Skin of body (tissue), 3 donors: ENCODE measurements at places on chromosomes 2 and 18. TPM values are rescaled to one million over a fixed set of nuclear protein-coding genes. Genes with fewer than 3 reads are reported as not detected.

DYSF gene
- total RNA-seq, result 23.2 TPM

IL36G gene
- 4.4 TPM for total RNA-seq

ALLC gene
- not detected for total RNA-seq

DSC2 gene
- total RNA-seq, result 36.4 TPM

ASPRV1 gene
- total RNA-seq, result 39.5 TPM

C2orf66 gene
- 0.69 TPM for total RNA-seq

EIF4E2 gene
- total RNA-seq, result 50.6 TPM

ARMC9 gene
- total RNA-seq, result 8.8 TPM

RGPD4 gene
- not detected for total RNA-seq

CEBPZOS gene
- total RNA-seq, result 18.8 TPM

- DNase-seq, result no peak
These were observed 70.2 kb downstream of the TMEM163 start for GRCh38 chr2:134648586-134648985.

DNA sequence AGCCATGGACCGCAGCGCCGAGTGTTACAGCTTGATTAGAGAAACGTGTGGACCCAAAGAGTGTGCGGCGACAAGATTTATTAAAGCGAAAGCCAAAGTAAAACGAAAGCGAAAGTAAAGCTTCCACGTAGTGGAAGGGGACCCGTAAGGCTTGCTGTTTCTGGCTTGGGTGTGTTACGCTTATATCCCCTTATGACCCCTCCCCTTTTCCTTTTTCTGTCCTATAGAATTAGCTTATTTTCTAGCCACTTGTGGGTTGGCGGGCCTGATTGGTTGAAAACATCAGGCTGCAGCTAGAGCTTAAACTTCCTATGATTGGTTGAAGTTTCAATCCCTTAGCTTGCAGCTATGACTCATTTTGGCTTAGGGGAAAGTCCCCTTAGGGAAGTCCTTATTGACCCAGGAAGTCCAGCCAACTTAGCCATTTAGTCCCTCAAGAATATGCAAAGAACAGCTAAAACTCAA is 969.7 kb downstream of the DCDC2C start:
- peak; percentile 37 for DNase-seq

DNA sequence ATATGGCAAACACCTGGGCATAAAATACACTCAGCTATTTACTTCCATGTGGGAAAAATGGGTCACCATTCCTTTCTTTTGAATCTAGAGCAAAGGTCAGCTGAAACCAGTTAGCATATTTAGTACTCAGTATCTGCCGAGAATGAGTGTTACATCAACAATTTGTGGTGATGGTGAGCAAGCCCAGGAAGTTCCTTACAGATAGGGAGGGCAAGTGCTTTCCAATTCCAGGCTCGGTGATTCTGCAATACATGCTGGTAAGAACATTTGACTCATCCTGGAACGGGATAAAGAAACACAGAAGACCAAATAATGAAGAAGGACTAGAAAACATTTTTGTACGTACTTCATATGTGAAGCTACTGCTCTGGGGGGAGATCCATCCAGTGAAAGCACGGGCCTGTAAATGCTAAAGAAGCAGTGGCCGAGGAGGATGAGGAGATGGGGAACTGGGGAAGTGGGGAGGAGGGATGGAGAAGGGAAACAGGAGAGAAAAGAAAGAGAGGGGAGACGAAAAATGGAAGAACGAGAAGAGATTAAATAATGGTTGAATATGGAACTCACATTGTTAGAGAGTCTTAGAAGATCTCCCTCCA is 251.9 kb downstream of the TTC32 start:
- DNase-seq, result peak; percentile 92

GRCh38 chr18:76980663-76981395 is 151.8 kb downstream of the MBP start:
- no peak for DNase-seq

DNA sequence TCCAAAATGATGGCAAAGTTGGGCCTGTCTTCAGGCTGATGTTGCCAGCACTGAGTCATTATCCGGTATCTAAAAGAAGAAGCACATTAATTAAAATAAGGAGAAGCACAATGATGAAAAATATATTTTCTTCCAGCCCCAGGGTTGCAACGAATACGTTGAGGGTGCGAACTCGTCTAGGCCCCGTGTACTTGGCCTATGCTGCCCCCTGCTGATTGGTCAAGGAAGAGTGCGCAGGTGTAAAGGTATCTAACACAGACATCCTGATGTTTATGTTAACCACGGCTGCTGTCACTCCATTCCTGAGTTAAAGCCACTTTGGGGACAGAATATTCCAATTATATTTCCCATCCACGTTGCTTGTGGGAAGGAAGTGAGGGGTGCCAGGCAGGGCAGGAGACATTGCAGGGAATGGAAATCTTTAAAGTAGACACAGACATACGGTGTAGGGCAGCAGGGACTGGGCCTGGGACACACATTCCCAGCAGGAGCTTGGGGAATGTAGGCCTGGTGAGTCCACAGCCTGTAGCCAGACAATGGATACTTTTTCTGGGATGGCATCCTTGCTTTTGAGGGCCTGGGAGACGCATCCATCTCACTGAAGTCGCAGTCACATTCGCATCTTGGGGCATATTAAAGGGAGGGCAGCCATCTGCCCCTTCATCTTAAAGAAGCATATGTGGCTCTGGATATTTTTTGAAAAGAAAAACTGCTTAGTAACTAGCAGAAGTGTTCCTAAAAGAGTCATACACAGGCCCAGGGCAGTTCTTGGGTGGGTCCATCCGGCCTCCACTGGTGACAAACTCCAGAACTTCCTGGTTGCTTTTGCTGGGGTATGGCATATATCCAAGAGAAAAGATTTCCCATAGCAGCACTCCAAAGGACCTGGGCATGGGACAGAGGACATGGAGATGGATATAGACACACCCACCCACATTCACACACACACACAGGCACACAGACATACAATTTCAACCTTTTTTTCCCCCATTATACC is 81.9 kb downstream of the CLIP4 start:
- no peak for DNase-seq

DNA sequence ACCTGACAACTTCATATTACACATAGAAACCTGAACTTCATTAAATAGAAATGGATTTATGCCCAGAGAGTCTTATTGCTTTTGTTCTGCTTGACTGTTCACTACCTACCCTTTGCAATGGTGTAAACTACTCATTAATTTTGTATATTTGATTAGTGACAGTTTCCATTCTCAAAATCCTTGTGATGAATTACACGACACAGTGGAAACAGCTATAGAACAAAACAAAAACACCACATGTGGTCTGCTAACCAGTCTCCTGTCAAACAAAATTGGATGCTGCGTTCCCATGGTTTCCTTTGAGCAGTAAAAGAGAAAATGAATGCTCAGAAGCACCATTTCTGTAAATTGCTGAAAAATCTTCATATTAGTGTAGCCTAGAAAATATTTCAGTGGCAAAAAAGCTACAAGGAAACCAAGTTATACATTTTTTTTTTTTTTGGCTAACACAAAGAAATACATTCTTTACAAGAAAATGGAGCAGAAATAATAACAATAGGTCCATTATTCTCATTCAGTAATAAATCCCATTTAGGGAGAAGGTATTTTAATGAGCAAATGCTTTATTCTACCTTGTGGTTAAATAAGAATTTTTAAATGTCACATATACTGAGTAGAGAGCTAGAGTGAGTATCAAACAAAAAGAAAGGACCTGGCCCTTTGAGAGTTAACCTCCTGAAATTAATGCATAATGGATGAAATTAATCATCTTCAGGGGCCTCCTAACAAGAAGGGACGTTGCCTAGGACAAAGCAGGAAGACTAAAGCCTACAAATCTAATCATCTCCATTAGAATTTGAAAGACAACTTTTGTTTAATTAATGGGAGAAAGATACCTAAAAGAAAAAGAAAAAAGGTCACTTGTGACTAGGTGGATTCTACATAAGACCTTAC is 355.1 kb upstream of the ZC3H15 start:
- no peak for DNase-seq

GRCh38 chr18:24657444-24657842 is 197.0 kb downstream of the HRH4 start:
- no peak for DNase-seq

DNA sequence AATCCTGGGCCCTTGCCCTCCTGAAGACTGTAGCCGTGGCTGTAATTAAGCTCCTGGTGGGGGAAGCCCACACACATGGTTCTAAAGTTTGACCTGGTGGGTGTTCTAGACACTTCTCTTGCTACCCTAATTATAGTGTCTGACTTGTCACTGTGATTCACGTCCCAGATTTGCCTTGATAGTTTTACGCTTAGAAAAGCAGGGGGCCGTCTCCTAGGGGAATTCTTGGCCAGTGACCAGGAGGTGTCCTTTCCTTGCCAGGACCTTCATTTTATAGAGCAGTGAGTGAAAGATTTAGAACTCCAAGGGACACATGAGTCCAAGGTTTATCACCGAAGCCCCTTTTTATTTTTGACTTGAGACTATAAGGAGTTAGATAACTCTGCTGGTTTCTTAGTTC is 9.0 kb downstream of the TMEM214 start:
- no peak for DNase-seq

GRCh38 chr2:50611351-50611871 is 420.5 kb downstream of the NRXN1 start:
- DNase-seq, result peak; percentile 52

DNA sequence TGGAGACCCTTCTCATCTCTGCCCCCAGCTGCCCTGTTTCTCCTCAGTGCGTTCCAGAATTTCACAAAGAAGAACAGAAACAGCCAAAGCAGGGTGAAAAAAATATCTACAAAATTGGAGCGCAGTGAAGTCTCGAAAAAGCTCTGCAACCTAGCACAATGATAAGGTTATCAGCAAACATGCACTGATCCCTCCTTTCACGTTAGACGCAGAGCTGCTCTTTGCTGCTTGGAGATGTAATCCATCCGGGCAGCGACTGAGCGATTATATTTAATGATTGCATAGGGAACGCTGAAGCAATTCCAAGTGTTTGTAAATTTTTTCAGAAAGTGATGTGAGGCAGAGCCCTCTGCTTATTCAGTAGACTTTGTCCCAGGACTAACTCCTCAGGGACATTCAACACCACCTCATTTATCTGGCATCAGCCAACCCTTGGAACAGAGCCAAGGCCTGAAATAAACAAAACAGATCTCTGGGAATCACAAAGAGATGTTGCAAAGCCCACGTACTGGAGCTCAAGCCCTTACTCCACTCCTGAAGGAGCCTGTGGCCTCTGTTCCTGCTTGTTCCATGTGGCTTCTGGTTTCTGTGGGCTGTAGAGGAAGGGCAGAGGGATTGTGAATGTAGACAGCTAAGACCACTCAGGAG is 172.6 kb upstream of the BCL2L11 start:
- peak; percentile 84 for DNase-seq

GRCh38 chr2:1817256-1818051 is 73.1 kb upstream of the PXDN start:
- peak; percentile 85 for DNase-seq

DNA sequence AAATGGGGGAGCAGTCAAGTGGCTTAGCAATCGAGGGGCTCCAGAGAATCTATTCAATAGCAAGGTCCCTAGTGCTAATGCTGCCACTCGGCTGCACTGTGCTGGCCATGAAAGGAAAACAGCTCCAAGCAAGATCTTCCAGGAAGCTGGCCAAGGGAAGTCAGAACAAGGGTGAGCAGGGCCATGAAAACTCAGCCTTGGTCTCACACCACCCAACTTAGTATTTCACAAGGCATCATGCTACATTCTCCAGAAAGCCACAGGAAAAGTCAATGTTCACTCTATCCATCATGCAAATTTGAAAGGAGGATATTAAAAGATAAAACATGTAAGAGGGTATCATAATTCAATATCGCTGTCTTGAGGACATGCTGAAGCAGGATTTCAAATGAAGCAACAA is 35.7 kb downstream of the NRP2 start:
- no peak for DNase-seq

DNA sequence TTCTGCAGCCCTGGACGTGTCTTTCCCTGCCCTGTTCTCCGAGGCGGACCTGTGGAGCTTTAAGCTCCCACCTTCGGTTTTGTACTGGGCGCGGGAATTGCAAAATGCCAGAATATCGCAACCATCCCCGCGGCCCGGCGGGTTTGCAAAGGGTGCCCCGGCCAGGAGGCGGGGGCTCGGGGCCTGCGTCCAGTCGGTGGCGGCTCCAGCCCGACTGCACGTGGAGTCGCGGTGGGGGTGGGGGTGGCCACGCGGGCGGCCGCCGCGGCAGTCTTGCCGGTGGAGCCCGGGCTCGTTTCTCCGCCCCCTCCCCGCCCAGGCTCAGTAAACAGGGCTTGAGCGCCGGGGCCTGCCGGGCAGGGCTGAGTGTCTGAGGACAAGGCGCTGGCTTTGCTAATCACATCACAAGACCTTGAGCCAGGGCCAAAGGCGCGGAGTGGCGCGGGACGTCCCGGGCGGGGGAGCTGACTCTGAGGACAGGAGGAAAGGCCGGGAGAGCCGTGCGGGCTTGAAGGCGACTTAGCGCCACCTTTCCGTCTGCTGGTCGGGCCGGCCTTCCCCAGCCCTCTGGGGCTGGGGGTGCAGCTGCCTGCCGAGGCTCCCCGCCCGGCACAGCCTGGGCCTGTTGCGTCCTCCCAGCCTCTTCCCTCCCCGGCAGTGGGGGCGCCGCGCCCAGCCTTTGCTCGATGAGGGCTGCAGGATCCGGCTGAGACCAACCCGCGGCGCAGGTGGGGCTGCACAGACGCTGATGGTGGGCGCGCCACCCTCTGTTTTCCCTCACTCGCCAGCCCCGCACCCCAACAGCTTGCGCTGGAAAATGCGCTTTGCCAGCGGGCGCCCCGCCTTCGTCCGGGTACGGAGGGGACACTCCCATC is 786 bp upstream of the ZFP36L2 start:
- DNase-seq, result peak; percentile 88

GRCh38 chr2:27171351-27171848 is 22.6 kb downstream of the TCF23 start:
- DNase-seq, result no peak

DNA sequence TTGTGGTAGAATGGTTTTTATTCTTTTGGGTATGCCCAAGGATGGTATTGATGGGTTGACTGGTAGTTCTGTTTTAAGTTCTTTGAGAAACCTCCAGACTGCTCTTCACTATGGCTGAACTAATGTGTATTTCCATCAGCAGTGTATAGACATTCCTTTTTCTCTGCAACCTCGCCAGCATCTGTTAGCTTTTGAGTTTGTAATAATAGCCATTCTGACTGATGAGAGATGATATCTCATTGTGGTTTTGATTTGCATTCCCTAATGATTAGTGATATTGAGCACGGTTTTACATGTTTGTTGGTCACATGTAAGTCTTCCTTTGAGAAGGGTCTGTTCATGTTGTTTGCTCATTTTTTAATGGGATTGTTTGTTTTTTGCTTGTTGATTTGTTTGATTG is 1348.7 kb upstream of the NXPH2 start:
- DNase-seq, result no peak

DNA sequence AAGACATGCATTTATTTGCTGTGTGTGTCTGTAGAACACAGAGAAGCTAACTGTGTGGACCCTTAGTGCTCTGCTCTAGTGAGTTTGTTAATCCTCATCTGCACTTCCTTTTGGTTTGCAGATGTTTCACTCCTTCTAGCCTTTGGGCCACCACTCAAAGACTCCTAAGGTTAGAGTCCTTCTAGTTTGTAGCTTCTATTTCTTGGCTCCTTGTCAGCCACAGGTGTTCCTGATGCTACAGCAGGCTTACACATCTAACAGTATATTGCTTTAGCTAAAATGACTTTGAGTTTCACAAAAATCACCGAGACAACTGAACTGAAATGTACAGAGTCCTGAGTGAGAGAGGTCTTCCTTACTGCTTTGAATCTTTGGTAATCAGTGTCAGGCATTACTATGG is 551.4 kb downstream of the NRXN1 start:
- no peak for DNase-seq

GRCh38 chr18:50734342-50734741 is 85.5 kb downstream of the MRO start:
- DNase-seq, result no peak

GRCh38 chr18:43420950-43421349 is 143.7 kb upstream of the SYT4 start:
- DNase-seq, result no peak
